ENCODE measurements at places on chromosomes 1 and 21. TPM values are rescaled to one million over a fixed set of nuclear protein-coding genes. Genes with fewer than 3 reads are reported as not detected.

The OR2G6 gene
- polyA plus RNA-seq, result not detected

The C4BPA gene
- polyA plus RNA-seq, result not detected

DNA sequence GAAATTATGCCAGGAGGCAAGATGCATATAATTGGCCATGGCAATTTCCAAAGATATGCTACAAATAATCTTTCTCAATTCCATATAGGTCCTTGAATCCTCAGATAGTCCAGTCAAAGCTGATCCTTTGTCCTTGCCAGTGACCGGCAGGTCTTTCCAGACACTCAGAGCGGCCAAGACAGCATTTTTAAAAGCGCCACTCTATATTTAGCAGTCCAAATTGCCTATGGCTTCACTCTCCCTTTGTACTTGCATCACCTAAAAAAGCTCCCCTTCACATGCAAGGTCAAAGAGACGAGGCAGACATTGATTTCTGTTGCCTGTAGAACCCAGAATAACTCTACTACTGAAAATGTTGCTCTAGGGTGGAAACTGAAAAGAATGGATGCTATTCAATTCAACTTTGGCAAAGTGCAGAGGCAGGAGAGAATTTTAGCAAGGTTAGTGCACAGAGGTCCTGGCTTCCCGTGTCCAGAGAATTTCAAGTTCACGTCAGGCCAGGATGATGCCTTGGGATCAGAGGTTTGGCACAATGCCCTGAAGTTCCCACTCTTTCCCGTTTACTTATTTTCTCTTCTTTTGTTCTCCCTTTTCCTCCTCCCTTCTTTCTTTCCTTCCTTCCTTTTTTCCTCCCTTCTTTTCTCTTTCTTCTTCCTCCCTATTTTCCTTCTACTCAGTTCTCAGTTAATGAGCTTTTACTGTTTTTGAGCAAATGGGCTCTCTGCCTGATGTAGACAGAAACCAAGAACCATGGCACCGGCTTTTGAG is 108.5 kb downstream of the KCNK1 start:
- no peaks in the 10 kb centered on the region for H3K4me1 ChIP-seq
- H3K27me3 ChIP-seq, result no peaks in the 10 kb centered on the region
- no peak for DNase-seq
- no peak overlapping the region for H3K27ac ChIP-seq
- no peak overlapping the region for H3K4me3 ChIP-seq

The HCRTR1 gene
- polyA plus RNA-seq, result not detected

The LCE1A gene
- polyA plus RNA-seq, result not detected

- peak overlapping the region; percentile 74 for H3K27ac ChIP-seq
- H3K27me3 ChIP-seq, result no peaks in the 10 kb centered on the region
- no peak for DNase-seq
- H3K4me1 ChIP-seq, result peaks cover 65% of the 10 kb centered on the region
- H3K4me3 ChIP-seq, result peak overlapping the region; percentile 57
Observed at GRCh38 chr1:8427493-8427892, 109.6 kb downstream of the SLC45A1 start.

The RNU11 gene
- polyA plus RNA-seq, result not detected

The ZNF687 gene
- polyA plus RNA-seq, result 0.46 TPM

GRCh38 chr1:172241540-172241939 is 178.9 kb upstream of the C1orf105 start:
- no peak for DNase-seq
- no peaks in the 10 kb centered on the region for H3K36me3 ChIP-seq
- no peaks in the 10 kb centered on the region for H3K27me3 ChIP-seq

GRCh38 chr1:217333939-217334338 is 297.0 kb downstream of the GPATCH2 start:
- no peaks in the 10 kb centered on the region for H3K36me3 ChIP-seq
- H3K27ac ChIP-seq, result no peak overlapping the region
- H3K4me3 ChIP-seq, result no peak overlapping the region
- no peaks in the 10 kb centered on the region for H3K4me1 ChIP-seq

- peaks cover 57% of the 10 kb centered on the region for H3K36me3 ChIP-seq
- H3K4me1 ChIP-seq, result no peaks in the 10 kb centered on the region
- no peaks in the 10 kb centered on the region for H3K27me3 ChIP-seq
- no peak overlapping the region for H3K27ac ChIP-seq
- H3K4me3 ChIP-seq, result no peak overlapping the region
Observed at GRCh38 chr1:53878492-53879105, 11.0 kb downstream of the YIPF1 start.

- H3K4me1 ChIP-seq, result peaks cover 10% of the 10 kb centered on the region
- no peak overlapping the region for H3K27ac ChIP-seq
- peak; percentile 24 for DNase-seq
- H3K36me3 ChIP-seq, result peaks cover 30% of the 10 kb centered on the region
- H3K4me3 ChIP-seq, result no peak overlapping the region
Observed at GRCh38 chr1:20496241-20496661, 10.2 kb upstream of the CAMK2N1 start.

The FCGR3B gene
- polyA plus RNA-seq, result not detected

DNA sequence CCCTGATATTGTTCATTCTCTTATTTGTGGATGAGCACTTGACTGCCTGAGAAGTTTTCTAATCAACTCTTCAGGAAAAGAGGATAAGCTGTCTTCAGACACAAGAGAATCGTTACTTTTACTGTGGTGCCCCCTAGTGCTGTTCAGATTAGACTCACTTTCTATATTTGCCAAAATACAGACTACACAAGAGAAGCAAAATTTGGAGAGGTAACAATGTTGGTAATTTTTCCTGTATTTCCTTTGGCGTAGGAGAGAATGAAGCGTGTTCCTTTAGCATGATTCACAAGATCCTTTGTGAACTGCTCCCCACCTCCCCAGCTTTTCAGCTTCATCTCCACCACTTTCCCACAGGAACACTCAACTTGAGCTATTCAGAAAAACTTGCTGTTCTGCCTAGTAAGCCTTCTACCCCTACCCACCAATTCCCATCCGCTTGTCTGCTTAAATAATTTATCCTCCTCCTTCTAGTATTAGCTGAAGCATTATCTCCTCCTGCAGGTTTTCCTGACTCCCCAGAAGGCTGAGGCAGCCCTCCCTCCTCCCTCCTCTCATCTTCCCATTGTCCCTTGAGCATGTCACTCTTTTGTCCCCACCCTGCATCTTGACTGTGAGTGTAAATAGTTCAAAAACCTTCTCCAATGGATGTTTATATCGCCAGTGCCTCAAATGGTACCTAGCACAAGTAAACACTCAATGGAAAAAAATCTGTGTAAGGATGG is 4.5 kb downstream of the TNFSF4 start:
- peaks cover 14% of the 10 kb centered on the region for H3K4me1 ChIP-seq
- H3K27me3 ChIP-seq, result no peaks in the 10 kb centered on the region
- H3K27ac ChIP-seq, result no peak overlapping the region

The GSTM4 gene
- polyA plus RNA-seq, result 20.9 TPM

The RGS1 gene
- 186 TPM for polyA plus RNA-seq

The SSR2 gene
- polyA plus RNA-seq, result 419 TPM

DNA sequence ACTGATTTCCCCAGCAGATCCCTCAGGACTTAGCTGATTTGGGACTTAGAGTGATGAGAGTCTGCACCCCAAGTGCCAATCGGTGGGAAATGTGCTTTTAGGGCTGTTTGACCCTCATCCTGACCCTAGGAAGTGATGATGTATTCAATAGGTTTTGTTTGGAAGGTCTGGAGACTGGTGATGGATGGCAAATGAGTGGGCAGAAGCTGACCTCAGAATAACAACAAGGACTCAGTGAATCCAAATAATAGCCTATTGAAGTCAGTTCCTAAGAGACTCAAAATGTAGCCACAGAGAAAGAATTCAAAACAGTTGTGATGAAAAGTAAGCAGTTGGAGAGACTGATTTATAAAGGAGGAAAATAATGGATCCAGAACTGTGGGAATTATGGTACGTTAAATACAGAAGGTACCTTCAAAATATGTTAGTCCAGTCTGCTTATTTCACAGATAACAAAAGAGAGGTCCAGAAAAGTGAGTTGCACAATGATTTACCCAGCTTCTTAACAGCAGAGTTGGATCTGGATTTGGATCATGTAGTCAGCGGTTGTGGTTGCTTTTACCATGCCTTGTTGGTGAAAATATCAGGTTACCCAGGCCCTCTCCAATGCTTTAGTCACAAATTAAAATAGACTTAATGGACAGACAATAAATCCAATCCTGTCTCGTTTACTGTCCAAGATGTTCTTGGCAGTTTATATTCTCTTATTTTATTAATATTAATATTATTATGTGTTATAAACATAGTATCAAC is 123.0 kb upstream of the PTBP2 start:
- no peaks in the 10 kb centered on the region for H3K4me1 ChIP-seq
- no peak overlapping the region for H3K27ac ChIP-seq
- no peak for DNase-seq
- H3K36me3 ChIP-seq, result no peaks in the 10 kb centered on the region
- no peak overlapping the region for H3K4me3 ChIP-seq
- H3K27me3 ChIP-seq, result no peaks in the 10 kb centered on the region

The ADAM30 gene
- not detected for polyA plus RNA-seq

DNA sequence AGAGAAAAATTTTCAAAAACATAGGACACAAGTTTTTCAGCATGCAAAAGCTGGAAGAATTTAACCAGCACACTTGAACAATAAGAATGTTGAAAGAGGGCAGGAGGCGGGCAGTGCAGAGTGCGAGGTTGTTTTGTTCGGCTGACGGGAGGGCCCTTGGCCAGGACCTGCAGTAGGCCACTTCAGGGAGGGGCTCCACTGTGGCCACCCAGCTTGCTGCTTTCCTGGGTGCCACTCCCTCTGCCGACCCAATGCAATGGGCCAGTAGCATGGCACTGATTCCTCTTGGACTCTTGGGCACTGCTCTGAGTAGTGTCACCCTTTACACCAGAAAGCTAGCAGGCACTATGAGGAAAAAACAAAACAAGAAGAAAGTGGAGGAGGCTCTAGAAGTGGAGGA is 92.9 kb downstream of the SNRPE start:
- H3K4me1 ChIP-seq, result no peaks in the 10 kb centered on the region
- no peak overlapping the region for H3K4me3 ChIP-seq
- no peak overlapping the region for H3K27ac ChIP-seq
- H3K27me3 ChIP-seq, result peaks cover 2% of the 10 kb centered on the region
- no peak for DNase-seq

- peak overlapping the region; percentile 89 for H3K4me3 ChIP-seq
- H3K27me3 ChIP-seq, result no peaks in the 10 kb centered on the region
- no peaks in the 10 kb centered on the region for H3K36me3 ChIP-seq
- DNase-seq, result peak; percentile 92
- H3K27ac ChIP-seq, result peak overlapping the region; percentile 97
Observed at GRCh38 chr1:24502065-24502708, 449 bp upstream of the RCAN3 start.

The SPRR3 gene
- not detected for polyA plus RNA-seq

The MSH4 gene
- polyA plus RNA-seq, result not detected

The TNNI3K gene
- not detected for polyA plus RNA-seq

DNA sequence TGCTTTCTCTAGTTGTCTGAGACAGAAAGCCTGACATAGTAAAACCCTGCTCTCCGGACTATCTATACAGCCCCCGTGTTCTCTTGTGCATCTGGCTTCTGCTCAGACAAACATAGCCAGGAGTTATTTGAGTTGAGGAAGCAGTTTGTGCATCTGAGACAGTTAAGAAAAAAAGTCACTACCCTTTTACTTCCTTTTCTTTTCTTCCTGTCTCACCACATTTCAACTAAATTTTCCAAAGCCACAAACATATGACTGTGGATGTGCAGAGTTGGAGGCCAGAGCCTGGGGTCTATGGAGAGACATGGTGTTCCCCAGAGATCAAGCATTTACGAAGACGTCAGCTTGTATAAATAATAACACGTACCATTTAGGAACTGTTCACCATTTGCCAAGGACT is 158.5 kb upstream of the FGGY start:
- no peaks in the 10 kb centered on the region for H3K36me3 ChIP-seq
- no peak overlapping the region for H3K4me3 ChIP-seq
- DNase-seq, result no peak
- H3K4me1 ChIP-seq, result no peaks in the 10 kb centered on the region
- H3K27me3 ChIP-seq, result no peaks in the 10 kb centered on the region

The LRRC7 gene
- polyA plus RNA-seq, result 0.15 TPM

Measured in CD4-positive, CD25-positive, alpha-beta regulatory T cell (primary cell).